CD4-positive, alpha-beta T cell treated with Interleukin-4 for 1 hour (primary cell): ENCODE measurements at places on chromosomes 16 and 17.

DNA sequence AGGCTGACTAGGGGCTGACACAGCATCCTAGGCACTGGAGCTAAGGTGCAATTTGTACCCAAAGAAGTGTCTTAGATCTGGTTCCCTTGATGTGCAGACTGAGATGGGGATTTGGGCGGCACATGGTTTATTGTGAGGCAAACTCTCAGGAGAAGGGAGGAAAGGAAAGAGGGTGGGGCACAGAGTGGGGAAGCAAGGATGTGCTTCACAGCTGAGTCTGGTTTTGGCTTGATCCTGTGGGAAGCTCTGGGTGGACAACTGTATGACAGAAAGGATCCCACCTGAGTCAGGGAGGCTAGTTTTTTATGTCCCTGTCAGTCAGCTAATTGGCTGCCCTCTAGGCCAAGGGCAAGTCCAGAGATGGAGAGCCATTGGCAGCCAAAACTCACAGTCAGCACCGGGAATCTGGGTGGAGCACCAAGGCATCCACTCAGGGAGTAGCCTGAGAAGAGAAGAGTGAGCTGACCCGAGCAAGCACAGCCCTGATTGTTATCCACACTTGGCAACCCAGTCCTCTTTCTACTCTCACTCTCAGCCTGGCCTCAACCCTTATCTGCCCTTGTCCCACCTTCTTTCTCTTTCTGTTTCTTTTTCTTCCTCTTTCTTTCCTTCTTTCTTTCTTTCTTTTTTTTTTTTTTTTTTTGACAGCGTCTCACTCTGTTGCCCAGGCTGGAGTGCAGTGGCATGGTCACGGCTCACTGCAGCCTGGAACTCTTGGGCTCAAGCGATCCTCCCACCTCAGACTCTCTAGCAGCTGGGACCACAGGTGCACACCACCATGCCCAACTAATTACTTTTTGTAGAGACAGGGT, 12.0 kb downstream of the ARL4D start:
- DNase-seq: no peak

DNA sequence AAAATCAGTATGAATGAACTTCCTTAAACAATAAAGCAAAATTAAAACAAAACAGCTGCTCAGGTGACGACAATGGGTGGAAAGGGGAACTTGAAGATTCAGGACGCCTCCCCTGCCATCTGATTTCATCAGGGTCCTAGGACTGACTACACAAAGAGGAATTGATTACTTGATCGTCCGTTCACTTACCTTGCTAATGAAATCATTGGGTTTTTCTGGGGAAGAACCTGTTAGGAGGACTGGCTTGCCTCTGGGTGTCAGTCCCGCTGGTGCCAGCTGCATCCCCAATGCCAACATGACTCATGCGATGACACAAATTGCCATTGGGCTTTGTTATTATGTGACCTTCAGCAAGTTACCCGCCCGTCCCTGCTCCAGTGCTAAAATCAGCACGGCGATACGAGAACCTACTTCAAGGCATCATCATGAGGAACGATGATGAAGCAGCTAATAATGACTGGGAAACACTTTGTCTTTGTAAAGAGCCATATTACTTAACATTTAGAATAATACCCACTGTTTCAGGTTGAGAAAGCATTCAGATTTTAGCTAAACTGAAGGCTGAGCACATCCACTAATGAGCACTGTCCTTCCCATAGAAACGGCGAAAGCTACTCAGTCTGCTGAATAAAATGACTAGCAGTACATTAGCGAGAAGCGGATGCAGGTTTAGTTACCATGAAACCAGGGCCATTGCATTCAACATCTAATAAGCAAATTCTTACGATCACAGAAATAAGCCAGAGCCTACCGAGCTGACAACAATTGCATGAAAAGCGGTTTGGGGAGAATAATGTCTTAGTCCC, 139.4 kb downstream of the ZFHX3 start:
- DNase-seq: peak; percentile 67

DNA sequence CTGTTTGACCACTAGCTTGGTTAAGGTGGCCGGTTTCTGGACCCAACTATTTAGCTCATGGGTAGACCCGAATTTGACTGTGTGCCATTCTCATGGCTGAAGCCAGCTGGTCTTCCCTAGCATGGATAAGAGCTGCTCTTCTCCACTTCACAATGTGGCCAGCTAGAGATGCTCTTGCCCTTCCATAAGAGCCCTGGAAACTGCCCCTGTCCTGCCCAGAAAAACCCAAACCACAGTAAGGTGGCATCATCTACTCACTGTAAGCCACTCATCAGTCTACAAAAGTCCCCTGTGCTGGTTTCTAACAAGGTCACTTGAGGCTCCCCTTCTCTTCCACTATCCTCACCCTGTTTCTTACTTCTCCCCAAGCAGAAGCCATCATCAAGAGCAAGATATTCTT, 165.1 kb downstream of the HS3ST2 start:
- no peak for DNase-seq

DNA sequence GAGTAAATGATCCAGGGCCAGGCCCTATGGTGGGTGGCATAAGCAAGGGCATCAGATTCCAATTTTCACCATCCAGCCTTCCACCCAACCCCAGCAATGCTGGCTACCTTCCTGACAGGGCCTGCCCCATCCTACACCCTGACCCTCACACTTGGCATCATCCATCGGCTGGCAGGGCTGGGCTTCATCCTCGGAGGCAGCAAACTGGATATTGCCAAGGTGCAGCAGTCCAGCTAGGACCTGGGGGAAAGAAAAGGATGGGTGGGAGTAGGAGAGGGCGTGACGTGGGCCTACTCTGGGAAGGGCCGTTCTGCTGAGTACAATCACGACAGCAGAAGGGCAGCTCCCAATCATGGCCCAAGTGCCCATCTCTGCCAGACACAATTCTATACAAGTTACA, 23.5 kb downstream of the MYO19 start:
- no peak for DNase-seq

GRCh38 chr16:79318143-79318899, 282.2 kb downstream of the MAF start:
- no peak for DNase-seq

GRCh38 chr17:66492561-66493005, 190.2 kb downstream of the PRKCA start:
- no peak for DNase-seq

- DNase-seq: no peak
Observed at GRCh38 chr17:56933868-56934267, 20.0 kb upstream of the TRIM25 start.

GRCh38 chr16:85567935-85568334, 45.2 kb upstream of the GSE1 start:
- DNase-seq: no peak

DNA sequence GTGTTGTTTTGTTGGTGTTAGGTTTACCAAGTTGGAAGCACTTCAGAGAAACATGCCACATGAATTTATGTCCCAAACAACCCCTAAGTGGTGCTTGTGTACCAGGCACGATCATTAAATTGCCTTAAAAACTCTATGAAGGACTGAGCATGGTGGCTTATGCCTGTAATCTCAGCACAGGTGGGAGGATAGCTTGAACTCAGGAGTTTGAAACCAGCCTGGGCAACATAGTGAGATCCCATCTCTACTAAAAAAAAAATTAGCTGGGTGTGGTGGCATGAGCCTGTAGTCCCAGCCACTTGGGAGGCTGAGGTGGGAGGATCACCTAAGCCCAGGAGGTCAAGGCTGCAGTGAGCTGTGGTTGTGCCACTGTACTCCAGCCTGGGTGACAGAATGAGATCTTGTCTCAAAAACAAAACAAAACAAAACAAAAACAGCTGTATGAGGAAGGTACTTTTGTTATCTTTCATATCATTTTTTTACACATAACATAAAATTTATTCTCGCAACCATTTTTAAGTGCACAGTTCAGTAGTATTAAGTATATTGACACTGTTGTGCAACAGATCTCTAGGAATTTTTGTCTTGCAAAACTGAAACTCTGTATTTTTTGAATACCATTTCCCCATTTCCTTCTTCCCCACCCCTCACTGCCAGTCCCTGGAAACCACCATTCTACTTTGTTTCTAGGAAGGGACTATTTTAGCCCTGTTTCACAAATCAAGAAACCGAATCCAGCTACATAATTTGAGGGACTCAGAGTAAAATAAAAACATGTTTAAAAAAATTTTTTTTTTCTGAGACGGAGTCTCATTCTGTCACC, 14.3 kb upstream of the RBBP6 start:
- DNase-seq: no peak

GRCh38 chr17:65712383-65713267, 151.2 kb upstream of the AXIN2 start:
- no peak for DNase-seq

DNA sequence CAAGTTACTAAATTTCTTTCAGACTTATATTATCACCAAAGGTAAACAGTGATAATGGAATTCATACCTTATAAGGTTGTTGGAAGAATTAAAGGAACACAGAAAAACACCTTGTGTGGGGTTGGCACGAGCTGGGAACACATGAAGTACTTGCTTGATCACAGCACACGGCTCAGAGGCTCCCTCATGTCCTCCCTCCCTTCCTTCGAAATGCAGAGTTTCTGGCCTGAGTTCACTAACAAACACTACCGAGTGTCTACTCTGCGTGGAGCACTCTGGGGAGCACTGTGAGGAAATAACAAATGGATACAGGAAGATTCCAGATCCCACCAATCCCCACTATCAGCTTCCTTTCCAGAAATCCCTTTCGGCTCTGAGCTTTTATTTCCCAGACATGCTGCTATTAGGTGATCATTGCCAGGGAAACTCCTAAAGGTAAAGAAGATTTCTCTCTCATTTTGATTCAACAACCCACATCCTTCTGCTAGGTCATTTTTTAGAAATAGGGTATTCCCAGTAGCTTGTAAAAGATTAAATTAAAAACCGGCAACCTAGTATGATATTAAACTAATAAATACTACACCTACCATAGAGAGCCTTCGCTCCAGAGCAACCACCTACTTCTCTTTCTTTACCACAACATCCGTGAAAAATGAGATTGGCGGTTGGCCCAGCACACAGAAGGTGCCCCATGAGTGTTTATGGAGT, 6.1 kb upstream of the HNF1B start:
- no peak for DNase-seq

DNA sequence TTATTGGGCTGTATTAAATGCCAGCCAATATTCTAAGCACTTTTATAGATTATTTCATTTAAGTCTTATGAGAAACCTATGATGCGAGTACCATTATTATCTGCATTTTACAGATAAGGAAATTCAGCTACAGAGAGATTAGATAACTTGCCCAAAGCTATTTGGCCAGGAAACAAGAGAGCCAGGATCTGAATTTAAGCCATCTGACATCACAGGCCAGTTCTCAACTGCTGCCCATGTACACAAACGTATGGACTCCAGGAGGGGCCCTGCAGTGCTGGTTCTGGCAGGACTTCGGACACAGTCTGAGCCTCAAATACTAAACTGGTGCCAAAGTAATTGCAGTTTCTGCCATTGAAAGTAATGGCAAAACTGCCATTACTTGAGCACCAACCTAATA, 40.2 kb downstream of the CPPED1 start:
- DNase-seq: no peak

- no peak for DNase-seq
Observed at GRCh38 chr17:69141431-69142174, at the start of gene ABCA6. ABCA6 (minus strand) TSS chr17:69141895; CDS start chr17:69140703, 1,192 bp downstream.

GRCh38 chr16:88408561-88409142, 25.9 kb downstream of the ZNF469 start:
- no peak for DNase-seq

- DNase-seq: no peak
Observed at GRCh38 chr17:33786478-33786877, 468.6 kb upstream of the CCL2 start.

GRCh38 chr17:41968676-41969075, 2.1 kb downstream of the CNP start:
- DNase-seq: no peak

GRCh38 chr17:81371910-81372760, 23.1 kb upstream of the BAHCC1 start:
- DNase-seq: no peak

DNA sequence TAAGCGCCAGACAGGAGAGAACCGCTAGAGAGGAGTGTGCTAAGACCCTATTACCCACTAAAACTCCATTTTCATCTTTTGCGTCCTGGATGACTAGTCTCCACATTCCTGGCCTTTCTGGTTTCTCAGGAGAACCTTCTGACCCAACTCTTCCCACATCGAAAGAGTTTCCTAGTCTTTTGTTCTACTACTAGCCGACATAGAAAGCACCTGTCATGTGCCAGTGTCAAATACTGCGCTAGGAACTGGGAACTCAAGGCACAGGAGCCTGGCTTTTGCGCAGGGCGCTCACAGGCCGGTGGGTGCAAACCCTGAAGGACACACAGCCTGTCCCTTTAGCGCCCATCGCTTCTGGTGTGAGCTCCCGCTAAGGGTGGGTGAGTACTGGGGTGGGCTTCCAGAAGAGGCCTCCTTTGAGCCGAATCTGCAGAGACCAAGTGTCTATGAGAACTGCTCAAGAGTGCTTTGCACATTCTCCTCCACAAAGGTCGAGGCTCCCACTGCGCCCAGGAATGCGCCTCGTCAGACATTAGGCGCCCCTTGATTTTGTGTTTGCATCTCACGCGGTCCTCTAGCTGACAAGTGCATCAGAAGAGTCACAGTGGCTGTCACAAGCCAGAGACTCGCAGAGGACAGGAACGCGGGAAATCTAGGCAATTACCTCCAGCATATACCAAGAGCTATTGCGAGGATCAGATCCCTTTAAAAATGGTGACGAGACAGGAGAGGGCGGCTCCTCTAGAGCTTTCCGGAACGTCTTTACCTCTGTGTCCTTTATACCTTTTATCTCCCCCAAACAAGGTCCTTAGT, 2.0 kb upstream of the PSMB3 start:
- DNase-seq: no peak

DNA sequence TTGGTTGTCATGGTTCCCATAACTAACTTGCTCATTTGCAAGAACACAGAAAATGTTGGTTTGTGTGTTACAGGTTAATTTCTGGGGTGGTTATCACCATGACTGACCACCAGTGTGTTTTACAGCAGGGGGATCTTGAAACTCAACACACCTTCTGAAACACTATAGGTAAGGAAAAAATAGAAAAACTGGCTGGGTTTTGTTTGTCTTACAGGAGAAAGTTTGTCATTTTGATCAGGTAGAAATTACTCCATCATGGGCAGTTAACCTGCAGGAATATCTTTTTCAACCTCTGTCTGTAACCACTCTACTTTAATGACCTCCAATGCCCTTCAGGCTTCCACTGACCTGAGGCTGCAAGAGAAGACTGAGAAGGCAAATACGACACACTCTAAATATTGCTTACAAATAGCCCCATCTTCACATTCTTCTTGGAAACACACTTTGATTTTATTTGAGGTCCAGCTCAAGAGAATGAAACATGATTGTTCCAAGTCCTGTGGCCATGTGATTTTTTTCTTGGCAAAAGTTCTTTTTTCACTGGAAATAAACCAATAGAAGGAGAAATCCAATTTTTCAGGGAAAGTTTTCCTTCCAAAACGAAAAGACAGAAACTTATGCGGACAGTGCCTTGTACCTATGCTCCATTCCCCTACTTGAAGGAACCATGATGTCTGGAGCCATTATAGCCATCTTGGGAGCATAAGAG, 428.7 kb upstream of the SALL1 start:
- no peak for DNase-seq

- DNase-seq: no peak
Observed at GRCh38 chr16:54062361-54063278, 224.0 kb downstream of the IRX3 start.

DNA sequence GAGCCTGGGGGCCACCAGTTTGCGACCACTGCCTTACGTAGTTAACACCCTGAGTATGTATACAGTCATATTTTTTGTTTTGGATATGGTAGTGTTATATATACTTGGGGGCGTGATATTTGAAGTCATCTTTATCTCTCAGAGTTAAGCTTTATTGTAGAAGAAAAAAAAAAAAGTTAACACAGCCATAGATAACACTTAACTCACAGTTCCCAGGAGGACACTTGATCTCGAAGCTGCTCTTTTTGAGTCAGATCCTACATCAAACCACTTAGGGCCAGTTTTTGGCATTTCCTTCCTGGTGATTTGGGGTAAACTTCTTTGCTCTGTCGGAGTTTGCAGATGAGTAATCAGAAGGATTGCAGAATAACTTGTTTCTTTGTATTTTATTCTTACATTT, 5.8 kb downstream of the ITPRIPL2 start:
- no peak for DNase-seq
